Effector memory CD8-positive, alpha-beta T cell (primary cell): ENCODE measurements at places on chromosomes 6 and 20.
A peak's percentile ranks its signal among the peaks of the same experiment; 100 is the strongest.

DNA sequence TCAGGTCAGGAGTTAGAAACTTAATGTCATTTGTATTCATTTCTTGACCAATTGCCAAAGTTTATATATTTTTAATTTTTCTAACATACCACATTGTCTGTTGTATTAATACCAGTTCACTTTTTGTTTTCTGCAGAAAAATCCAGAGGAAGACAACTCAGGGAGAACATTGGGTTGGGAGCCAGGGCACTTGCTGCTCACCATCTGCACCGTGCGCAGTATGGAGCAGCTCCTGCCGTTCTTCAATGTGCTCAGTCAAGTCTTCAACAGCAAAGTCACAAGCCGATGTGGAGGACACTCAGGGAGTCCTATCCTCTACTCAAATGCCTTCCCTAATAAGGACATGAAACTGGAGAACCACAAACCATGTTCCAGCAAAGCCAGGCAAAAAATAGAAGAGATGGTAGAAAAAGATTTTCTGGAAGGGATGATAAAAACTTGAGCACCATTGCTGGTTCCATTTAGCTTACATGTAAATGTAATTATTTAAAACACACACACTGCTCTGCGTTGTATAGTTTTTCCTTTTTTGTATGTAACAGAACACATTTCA, 25.3 kb downstream of the PGM3 start:
- no peak for DNase-seq
- H3K27ac ChIP-seq: peak overlapping the region; percentile 46
- no peak overlapping the region for H3K4me3 ChIP-seq
- H3K27me3 ChIP-seq: no peaks in the 10 kb centered on the region

- peaks cover 3% of the 10 kb centered on the region for H3K36me3 ChIP-seq
- no peak overlapping the region for H3K27ac ChIP-seq
Observed at GRCh38 chr6:6395581-6396197, 75.2 kb upstream of the F13A1 start.

DNA sequence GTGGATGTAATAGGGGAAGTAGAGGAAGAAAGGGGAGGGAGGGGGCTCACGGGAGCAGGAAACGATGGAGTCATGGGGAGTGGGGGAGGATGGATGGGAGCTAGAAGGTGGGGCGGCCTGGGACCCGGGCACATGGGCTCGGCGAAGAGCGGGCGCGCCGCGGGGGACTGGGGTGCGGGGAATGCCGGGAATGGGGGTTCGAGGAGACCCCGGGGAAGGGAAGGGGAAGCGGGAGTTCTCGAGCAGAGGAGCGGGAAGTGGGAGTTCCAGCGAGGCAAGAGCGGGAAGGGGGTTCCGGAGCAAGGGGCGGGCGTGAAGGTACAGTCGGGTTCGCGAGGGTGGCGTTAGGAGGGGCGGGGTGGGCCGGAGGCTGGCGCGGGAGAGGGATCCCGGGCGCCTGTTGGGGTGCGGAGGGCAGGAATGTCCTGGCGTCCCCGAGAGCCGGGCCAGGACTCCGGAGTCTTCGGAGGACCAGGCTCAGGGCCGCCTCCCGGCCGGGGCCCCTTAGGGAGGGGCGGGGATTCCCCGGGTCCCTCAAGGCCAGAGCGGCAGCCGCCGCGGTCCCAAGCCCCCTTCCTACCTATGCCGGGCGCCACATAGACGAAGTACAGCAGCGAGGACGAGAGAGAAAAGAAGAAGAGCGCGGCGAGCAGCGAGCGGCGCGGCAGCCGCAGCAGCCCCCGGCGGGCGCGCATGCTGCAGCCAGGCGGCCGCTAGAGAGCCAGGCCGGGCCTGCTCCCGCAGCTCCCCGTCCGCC, 504 bp downstream of the B4GALT5 start:
- no peaks in the 10 kb centered on the region for H3K27me3 ChIP-seq
- H3K4me1 ChIP-seq: peaks cover 51% of the 10 kb centered on the region
- peak overlapping the region; percentile 94 for H3K27ac ChIP-seq
- H3K4me3 ChIP-seq: peak overlapping the region; percentile 89
- no peak for DNase-seq

- DNase-seq: peak; percentile 11
- no peaks in the 10 kb centered on the region for H3K27me3 ChIP-seq
- peak overlapping the region; percentile 95 for H3K27ac ChIP-seq
- peak overlapping the region; percentile 96 for H3K4me3 ChIP-seq
Observed at GRCh38 chr20:25695532-25696370, 902 bp downstream of the ZNF337 start.

GRCh38 chr6:24064106-24064505, 61.9 kb upstream of the NRSN1 start:
- H3K4me1 ChIP-seq: no peaks in the 10 kb centered on the region
- no peak overlapping the region for H3K27ac ChIP-seq
- H3K36me3 ChIP-seq: no peaks in the 10 kb centered on the region
- H3K4me3 ChIP-seq: no peak overlapping the region
- DNase-seq: no peak
- no peaks in the 10 kb centered on the region for H3K27me3 ChIP-seq

- no peak overlapping the region for H3K4me3 ChIP-seq
- no peak overlapping the region for H3K27ac ChIP-seq
- no peaks in the 10 kb centered on the region for H3K36me3 ChIP-seq
- DNase-seq: no peak
- H3K4me1 ChIP-seq: no peaks in the 10 kb centered on the region
- H3K27me3 ChIP-seq: peaks cover 36% of the 10 kb centered on the region
Observed at GRCh38 chr6:145070791-145071190, 664.5 kb downstream of the EPM2A start.

GRCh38 chr6:6466967-6467761, 121.4 kb upstream of the LY86 start:
- H3K36me3 ChIP-seq: peaks cover 6% of the 10 kb centered on the region
- H3K27ac ChIP-seq: no peak overlapping the region
- no peak for DNase-seq
- H3K4me3 ChIP-seq: no peak overlapping the region
- H3K4me1 ChIP-seq: no peaks in the 10 kb centered on the region

- no peak overlapping the region for H3K27ac ChIP-seq
- no peaks in the 10 kb centered on the region for H3K27me3 ChIP-seq
- DNase-seq: no peak
- H3K4me1 ChIP-seq: no peaks in the 10 kb centered on the region
Observed at GRCh38 chr6:128371136-128371535, 149.3 kb downstream of the PTPRK start.

- no peak for DNase-seq
- H3K36me3 ChIP-seq: peaks cover 29% of the 10 kb centered on the region
- peaks cover 63% of the 10 kb centered on the region for H3K4me1 ChIP-seq
- peak overlapping the region; percentile 49 for H3K27ac ChIP-seq
- H3K27me3 ChIP-seq: no peaks in the 10 kb centered on the region
Observed at GRCh38 chr20:4689220-4689619, 32.5 kb upstream of the PRND start.

GRCh38 chr6:7425808-7426190, 36.2 kb downstream of the RIOK1 start:
- H3K27ac ChIP-seq: no peak overlapping the region
- H3K4me1 ChIP-seq: no peaks in the 10 kb centered on the region
- H3K36me3 ChIP-seq: peaks cover 3% of the 10 kb centered on the region
- H3K27me3 ChIP-seq: no peaks in the 10 kb centered on the region
- no peak for DNase-seq
- no peak overlapping the region for H3K4me3 ChIP-seq

DNA sequence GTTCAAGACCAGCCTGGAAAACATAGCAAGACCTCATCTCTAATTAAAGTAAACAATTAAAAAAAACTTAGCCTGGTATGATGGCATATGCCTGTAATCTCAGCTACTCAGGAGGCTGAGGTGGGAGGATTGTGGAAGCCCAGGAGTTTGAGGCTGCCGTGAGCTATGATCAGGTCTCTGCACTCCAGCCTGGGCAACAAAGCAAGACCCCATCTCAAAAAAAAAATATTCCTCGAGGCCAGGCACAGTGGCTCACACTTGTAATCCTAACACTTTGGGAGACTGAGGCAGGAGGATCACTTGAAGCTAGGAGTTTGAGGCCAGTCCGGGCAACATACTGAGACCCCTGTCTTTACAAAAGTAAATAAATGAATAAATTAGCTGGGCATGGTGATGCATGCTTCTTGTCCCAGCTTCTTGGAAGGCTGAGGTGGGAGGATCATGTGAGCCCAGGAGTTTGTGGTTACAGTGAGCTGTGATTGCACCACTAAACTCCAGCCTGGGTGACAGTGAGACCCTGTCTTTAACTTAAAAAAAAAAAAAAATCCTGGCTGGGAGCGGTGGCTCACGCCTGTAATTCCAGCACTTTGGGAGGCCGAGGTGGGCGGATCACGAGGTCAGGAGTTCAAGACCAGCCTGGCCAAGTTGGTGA, 9.3 kb upstream of the C2 start:
- peaks cover 17% of the 10 kb centered on the region for H3K27me3 ChIP-seq
- H3K36me3 ChIP-seq: peaks cover 2% of the 10 kb centered on the region
- no peak overlapping the region for H3K4me3 ChIP-seq
- H3K4me1 ChIP-seq: no peaks in the 10 kb centered on the region

DNA sequence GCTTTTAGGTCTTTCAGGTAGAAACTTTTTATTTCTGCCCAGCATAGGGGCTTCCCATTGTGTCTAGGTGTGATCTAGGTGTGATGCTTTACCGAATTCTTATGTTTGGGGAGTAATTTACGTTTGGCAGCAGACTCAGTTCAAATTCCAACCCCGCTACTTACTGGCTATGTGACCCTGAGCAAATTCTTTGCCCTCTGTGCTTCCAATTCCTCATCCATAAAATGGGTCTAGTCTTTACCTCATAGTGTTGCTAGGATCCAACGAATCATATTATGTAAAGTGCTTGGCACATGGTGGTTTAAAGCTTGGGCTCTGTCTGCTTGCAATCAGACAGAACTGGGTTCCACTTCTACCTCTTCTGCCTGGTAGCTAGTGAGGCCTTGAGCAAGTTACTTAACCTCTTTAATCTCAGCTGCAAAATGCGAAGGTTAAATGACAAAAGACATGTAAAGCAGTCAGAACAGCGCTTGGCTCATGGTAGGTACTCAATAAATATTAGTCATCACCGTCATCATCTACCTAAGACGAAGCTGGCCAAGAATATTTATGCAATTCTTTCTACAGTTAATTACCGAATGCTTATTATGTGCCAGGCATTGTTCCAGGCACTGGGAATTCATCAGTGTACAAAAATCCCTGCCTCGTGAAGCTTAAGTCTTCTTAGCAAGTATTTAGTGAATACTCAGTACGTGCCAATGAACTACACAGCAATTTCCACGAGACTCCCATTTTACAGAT, 1.0 kb downstream of the NSFL1C start:
- peak overlapping the region; percentile 83 for H3K4me3 ChIP-seq
- peaks cover 2% of the 10 kb centered on the region for H3K27me3 ChIP-seq
- DNase-seq: no peak
- peaks cover 6% of the 10 kb centered on the region for H3K36me3 ChIP-seq
- peak overlapping the region; percentile 84 for H3K27ac ChIP-seq

GRCh38 chr20:22063753-22064152, 358.3 kb downstream of the PAX1 start:
- no peak overlapping the region for H3K4me3 ChIP-seq
- DNase-seq: no peak
- no peaks in the 10 kb centered on the region for H3K4me1 ChIP-seq
- H3K36me3 ChIP-seq: no peaks in the 10 kb centered on the region
- no peak overlapping the region for H3K27ac ChIP-seq

GRCh38 chr6:53436526-53437303, 88.0 kb upstream of the ELOVL5 start:
- H3K4me3 ChIP-seq: no peak overlapping the region
- DNase-seq: no peak
- H3K4me1 ChIP-seq: no peaks in the 10 kb centered on the region
- no peaks in the 10 kb centered on the region for H3K36me3 ChIP-seq
- no peak overlapping the region for H3K27ac ChIP-seq

DNA sequence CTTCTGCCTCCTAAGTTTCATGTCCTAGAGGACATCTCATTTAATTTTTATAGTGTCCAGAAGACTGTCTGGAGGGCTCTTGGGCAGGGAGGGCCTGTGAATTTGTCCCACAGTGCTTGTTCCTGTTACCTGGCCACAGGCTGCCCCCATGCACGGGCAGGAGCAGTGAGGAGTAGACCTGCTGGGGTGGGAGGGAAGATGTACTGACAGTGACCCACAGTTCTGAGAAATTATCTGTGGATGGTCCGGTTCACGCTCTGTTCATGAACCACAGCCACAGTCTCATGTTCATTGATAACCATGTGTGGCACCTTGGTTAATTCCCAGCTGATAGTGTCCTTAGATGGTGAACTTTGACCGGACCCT, 18.8 kb upstream of the ZNF831 start:
- H3K36me3 ChIP-seq: peaks cover 29% of the 10 kb centered on the region
- H3K4me1 ChIP-seq: peaks cover 54% of the 10 kb centered on the region
- H3K4me3 ChIP-seq: peak overlapping the region; percentile 78
- DNase-seq: no peak
- no peaks in the 10 kb centered on the region for H3K27me3 ChIP-seq

- DNase-seq: no peak
- no peaks in the 10 kb centered on the region for H3K36me3 ChIP-seq
- H3K4me3 ChIP-seq: no peak overlapping the region
- peaks cover 25% of the 10 kb centered on the region for H3K27me3 ChIP-seq
Observed at GRCh38 chr20:24753130-24753529, 195.9 kb upstream of the CST7 start.

GRCh38 chr6:42017021-42017643, 33.2 kb upstream of the TAF8 start:
- peak overlapping the region; percentile 57 for H3K4me3 ChIP-seq
- no peaks in the 10 kb centered on the region for H3K27me3 ChIP-seq
- H3K4me1 ChIP-seq: peaks cover 59% of the 10 kb centered on the region

DNA sequence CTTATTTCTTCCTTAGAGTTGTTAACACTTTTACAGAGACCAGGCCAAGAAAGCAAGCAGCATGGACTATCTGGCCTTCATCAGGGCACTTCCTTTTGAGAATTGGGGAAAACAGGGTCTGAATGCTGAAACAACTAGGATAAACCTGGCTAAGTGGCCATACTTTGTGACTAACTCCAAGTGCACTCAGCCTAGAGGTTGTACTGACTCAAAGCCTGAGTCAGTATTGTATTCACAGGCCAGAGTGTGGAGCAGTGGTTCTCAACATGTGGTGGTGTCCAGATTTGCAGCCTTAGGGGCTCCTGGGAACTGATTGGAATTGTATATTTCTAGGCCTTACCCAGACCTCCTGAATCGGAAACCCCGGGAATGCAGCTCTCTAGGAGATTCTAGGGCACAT, 20.1 kb downstream of the SEC23B start:
- no peaks in the 10 kb centered on the region for H3K27me3 ChIP-seq
- no peak for DNase-seq
- H3K27ac ChIP-seq: no peak overlapping the region
- H3K36me3 ChIP-seq: peaks cover 82% of the 10 kb centered on the region

DNA sequence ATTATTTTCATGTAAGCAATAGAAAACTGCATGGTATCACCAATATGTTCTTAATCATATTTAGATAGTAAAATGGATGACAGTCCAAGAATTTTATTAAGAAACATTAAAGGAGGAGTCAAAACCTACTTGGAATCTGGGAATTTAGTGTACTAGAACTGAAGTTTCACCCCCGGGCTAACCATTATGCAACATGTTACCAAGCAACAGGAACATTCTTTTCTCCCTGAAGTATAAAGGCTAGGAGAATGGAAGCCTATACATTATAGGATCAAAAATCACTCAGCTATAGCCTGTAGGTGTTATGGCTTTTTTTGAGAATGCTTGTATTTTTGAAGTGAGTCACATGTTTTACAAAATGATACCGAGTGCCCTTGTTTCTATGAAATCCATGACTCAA, 538.3 kb downstream of the GRIK2 start:
- no peak overlapping the region for H3K4me3 ChIP-seq
- no peak overlapping the region for H3K27ac ChIP-seq
- H3K4me1 ChIP-seq: peaks cover 4% of the 10 kb centered on the region
- DNase-seq: no peak

- H3K27me3 ChIP-seq: no peaks in the 10 kb centered on the region
- H3K27ac ChIP-seq: no peak overlapping the region
- no peak for DNase-seq
- H3K4me3 ChIP-seq: no peak overlapping the region
- no peaks in the 10 kb centered on the region for H3K4me1 ChIP-seq
Observed at GRCh38 chr6:141209890-141210289, 922.8 kb upstream of the GJE1 start.
